ENCODE measurements at places on chromosomes 6 and 20. TPM values are rescaled to one million over a fixed set of nuclear protein-coding genes. Genes with fewer than 3 reads are reported as not detected.

DNA sequence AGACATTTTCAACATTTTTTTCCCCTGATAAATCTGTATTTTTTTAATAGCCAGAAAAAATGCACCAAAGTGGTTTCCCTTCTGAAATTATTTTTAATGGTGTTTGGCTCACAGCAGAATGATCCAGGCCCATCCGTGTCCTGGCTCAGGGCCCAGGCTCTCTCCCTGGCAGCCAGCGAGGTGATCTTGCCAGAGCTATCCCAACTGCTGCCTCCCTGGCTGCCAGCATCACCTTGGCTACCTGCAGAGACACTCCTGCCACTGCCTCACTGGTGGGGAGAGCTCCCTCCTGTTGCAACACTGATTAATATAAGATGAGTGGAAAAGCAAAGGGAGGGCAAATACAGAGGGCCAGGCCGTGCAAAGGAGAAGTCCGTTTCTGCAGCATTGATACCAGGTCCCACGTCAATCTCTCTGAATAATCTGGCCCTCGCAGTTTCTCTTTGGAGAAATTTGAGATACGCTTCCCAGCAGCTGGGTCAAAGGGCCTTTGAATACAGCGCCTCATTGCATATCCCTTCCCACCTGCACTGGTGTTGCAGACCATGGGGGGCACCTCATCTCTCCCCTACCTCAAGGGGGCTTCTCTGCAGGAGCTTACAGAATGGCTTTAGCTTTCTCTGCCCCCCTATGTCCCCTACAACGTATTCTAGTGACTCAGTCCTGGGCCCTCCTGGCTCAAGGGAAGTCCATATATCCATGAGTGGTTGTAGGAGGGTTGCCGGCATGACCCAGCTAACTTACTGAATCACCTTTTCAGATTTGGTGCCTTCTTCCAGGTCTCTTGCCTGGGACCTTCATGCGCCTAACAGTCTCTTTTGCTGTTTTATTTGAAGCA lies 12.8 kb upstream of the DSTN start:
- peaks cover 26% of the 10 kb centered on the region for H3K4me1 ChIP-seq
- H3K27ac ChIP-seq: peak overlapping the region; percentile 99
- H3K4me3 ChIP-seq: peak overlapping the region; percentile 62

PLCB4 gene
- 9.5 TPM for total RNA-seq

SAMD3 gene
- 0.32 TPM for total RNA-seq

DNA sequence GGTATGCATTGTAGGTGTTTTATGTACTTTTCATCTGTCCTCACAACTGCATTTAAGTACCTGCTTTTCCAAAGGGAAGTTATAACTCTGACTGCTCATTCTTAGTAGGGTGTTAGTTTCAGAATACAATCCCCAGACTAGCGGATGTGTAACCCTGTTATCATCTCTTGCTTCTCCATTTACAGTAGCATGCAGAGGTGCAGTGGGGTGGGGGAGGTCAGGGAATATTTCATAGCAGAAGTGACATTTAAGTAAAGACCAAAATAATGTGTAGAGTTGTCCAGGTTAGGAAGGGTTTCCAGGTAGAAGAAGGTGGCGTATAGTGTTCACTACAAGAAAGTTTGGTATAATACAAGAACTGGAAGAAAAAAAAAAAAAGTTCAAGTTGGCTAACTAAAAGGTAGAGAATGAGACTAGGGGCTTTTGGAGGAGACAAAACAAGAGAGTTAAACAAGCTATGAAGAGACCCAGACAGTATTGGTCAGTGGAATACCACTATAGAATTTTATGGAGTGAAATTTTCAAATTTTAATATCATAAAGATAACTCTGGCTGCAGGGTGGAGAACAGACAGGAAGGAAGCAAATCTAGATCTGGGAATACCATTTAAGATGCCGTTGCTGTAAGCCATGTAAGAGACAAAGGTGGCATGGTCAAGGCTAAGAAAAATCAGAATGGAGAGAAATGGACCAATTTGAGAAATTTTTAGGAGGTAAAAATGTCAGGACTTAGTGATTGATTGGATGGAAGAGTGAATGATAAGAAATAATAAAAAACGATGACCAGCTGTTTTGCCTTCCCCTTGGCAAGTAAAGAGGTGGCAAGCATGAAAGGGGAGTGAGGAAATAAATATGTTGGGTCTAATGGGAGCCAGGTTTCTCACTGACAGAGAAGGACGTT lies 2.2 kb upstream of the AHI1 start:
- no peaks in the 10 kb centered on the region for H3K36me3 ChIP-seq
- DNase-seq: no peak
- peak overlapping the region; percentile 99 for H3K27ac ChIP-seq
- peaks cover 18% of the 10 kb centered on the region for H3K4me1 ChIP-seq

DNA sequence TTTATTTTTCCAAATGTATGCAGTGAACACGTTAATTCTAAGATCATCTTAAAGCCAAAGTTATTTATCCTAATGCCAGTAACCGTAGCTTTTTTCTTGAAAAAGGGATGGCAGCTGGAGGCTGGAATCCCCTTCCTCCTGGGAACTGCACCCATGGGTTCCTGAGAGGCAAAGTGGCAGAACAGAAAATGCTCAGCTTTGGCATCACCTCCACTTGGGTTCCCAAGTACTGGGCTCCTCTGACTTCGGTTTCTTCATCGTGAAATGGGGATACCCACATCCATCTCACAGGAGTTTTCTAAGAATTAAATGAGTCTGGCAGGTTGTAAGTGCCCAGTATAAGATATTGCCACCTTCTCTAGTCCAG lies 6.2 kb upstream of the DDX43 start:
- H3K4me1 ChIP-seq: peaks cover 7% of the 10 kb centered on the region
- H3K27me3 ChIP-seq: no peaks in the 10 kb centered on the region
- no peak for DNase-seq
- no peak overlapping the region for H3K27ac ChIP-seq

AGER gene
- 0.22 TPM for total RNA-seq

- H3K36me3 ChIP-seq: no peaks in the 10 kb centered on the region
- H3K27me3 ChIP-seq: no peaks in the 10 kb centered on the region
- H3K4me1 ChIP-seq: no peaks in the 10 kb centered on the region
- DNase-seq: no peak
Observed at GRCh38 chr20:4159765-4160490, 144.6 kb upstream of the RNF24 start.

DNA sequence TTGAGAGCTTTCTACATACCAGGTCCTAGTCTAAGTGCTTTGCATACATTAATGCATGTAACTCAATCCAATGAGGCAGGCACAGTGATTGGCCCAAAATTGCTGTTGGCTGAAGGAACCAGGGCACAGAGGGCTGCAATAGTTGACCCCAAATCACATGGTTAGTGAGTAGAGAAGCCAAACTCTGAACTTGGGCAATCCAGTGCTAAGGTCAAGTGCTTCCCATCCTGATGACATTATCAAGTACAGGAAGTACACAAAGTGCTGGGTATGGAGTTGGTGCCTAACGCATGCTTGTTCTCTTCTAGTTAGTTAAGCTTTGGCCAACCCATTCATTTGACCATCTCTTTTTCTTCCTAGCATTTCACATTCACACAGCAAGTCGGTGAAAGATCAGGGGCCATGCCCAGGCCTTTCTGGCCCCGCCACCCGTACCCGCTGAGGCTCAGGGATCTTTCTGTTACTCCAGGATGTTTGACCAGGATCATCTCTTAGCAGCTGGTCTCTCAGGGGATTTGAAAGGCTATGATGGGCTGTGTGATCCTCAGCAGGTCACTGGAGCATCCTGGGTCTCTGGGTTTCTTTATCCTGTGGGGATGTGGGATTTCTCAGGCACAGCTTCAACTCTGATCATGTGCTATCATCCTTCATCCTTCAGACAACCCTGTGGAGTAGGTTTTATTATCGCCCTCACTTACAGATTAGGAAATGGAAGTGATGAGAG lies 7.0 kb downstream of the KCNB1 start:
- H3K27ac ChIP-seq: no peak overlapping the region
- no peaks in the 10 kb centered on the region for H3K4me1 ChIP-seq
- no peak overlapping the region for H3K4me3 ChIP-seq

SPTLC3 gene
- 1.1 TPM for total RNA-seq

DNA sequence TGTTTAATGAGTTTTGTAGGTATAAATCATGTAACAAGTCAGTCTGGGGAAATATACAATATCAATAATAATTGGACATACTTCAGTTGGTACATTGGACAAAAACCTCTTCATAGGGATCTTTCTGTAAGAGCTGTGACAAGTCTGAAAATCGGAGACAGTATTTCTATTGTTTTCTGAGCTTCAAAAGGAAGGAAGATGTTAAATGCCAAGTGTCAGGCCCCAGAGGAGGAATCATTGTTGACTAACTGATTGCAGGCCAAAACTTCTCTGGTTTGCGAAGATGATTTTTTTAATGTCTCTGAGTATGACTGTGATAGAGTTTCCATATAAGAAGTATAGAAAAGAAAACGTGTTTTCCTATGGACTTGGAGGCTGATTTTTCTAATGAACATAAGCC lies 316.4 kb downstream of the RNF144B start:
- H3K36me3 ChIP-seq: no peaks in the 10 kb centered on the region
- H3K27me3 ChIP-seq: no peaks in the 10 kb centered on the region
- H3K4me1 ChIP-seq: no peaks in the 10 kb centered on the region
- DNase-seq: no peak
- H3K4me3 ChIP-seq: no peak overlapping the region

RUNX2 gene
- total RNA-seq: 4.4 TPM

GRCh38 chr6:92763680-92764079 lies 655.7 kb downstream of the EPHA7 start:
- H3K27ac ChIP-seq: no peak overlapping the region
- DNase-seq: no peak
- H3K27me3 ChIP-seq: no peaks in the 10 kb centered on the region
- H3K4me1 ChIP-seq: no peaks in the 10 kb centered on the region
- no peaks in the 10 kb centered on the region for H3K36me3 ChIP-seq

DNA sequence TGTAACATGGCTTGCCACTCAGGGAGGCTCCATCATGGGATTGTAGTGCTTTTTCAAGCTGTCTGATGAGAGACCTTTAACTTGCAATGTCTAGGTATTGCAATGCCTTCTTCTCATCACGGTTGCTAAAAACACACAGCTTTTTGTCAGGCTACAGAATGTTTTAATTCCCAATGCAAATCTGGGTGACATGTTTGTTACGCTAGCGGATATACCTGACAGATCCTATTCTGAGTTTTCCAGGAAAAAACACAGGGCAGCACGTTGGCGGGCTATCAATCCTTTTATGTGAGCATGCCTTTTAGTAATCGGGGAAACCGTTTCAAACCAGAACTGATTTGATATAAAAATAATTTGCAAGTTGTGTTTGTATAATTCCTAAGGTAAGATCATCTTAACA lies 577.2 kb upstream of the MAP3K7 start:
- H3K4me1 ChIP-seq: no peaks in the 10 kb centered on the region
- DNase-seq: no peak
- H3K27me3 ChIP-seq: no peaks in the 10 kb centered on the region
- H3K36me3 ChIP-seq: no peaks in the 10 kb centered on the region

DNA sequence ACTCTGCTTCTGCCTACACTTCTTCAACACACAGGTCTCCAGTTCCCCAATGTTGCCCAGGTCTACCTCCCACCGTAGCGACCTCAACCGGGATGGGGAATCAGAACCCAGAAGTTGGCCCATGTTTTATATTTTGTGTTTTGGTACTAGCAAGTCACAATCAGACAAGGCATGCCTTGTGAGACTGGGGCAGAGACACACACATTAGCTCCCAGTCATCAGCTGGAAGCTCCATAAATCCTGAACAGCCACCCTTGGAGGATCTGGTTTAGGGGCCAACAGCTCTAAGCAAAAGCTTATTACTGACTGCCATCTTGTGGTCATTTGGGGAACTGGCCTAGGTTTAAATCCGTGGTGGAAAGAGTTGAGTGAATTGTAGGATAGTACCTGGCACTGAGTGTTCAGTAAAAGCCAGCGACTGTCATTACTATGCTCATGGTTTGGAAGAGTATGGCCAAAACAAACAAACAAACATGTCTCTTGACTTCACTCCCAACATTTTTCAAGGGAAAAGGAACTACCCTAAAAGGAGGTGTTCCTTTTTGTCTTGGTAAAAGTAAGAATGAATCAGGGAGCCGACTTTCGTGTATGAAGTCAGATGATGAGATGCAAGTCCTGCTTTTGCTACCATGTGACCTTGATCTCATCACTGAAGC lies 40.5 kb downstream of the PIM1 start:
- no peaks in the 10 kb centered on the region for H3K36me3 ChIP-seq
- no peak overlapping the region for H3K4me3 ChIP-seq
- DNase-seq: peak; percentile 83
- no peaks in the 10 kb centered on the region for H3K27me3 ChIP-seq
- no peak overlapping the region for H3K27ac ChIP-seq

DNA sequence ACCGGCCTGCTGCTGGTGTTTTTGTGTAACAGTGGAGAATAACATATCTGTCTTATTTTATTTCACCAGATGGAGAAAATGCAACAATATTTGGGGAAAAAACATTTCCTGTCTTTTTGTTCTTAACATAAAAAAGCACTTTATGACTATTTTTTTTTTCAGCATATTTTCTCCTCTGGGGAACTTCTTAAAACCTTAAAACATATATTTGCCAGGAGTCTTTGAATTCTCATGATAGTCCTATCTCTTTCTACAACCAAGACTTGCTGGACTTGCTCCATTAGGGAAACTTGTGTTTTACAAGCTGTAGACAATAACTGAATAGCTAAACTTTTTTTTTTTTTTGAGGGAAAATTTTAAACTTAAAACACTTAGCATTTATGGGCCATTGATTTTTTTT lies 98.6 kb upstream of the PRDM1 start:
- no peak for DNase-seq
- H3K27ac ChIP-seq: peak overlapping the region; percentile 1
- no peaks in the 10 kb centered on the region for H3K36me3 ChIP-seq
- peaks cover 24% of the 10 kb centered on the region for H3K4me1 ChIP-seq
- no peak overlapping the region for H3K4me3 ChIP-seq
- H3K27me3 ChIP-seq: no peaks in the 10 kb centered on the region

DNA sequence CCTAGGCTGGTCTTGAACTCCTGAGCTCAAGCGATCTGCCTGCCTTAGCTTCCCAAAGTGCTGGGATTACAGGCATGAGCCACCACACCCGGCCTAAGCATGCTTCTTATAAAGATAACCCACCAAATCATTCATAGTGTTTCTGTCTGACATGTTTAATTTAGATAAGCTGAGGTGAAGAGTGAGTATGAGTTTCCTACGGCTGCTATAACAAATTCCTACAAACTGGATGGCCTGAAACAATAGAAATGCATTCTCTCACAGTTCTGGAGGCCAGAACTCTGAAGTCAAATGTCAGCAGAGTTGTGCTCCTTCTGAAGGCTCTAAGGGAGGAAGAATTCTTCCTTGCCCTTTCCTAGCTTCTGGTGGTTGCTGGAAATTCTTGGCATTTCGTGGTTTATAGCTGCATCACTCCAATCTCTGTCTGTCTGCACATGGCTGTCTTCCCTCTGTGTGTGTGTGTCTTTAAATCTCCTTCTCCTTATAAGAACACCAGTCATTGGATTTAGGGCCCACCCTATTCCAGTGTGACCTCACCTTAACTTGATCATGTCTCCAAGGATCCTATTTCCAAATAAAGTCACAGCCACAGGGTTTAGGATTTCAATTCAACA lies 29.9 kb downstream of the MAPK13 start:
- H3K27ac ChIP-seq: no peak overlapping the region
- H3K4me3 ChIP-seq: no peak overlapping the region
- H3K27me3 ChIP-seq: no peaks in the 10 kb centered on the region
- DNase-seq: peak; percentile 19
- no peaks in the 10 kb centered on the region for H3K36me3 ChIP-seq
- no peaks in the 10 kb centered on the region for H3K4me1 ChIP-seq
